ENCODE measurements at places on chromosomes 4 and X. TPM values are rescaled to one million over a fixed set of nuclear protein-coding genes. Genes with fewer than 3 reads are reported as not detected.

DNA sequence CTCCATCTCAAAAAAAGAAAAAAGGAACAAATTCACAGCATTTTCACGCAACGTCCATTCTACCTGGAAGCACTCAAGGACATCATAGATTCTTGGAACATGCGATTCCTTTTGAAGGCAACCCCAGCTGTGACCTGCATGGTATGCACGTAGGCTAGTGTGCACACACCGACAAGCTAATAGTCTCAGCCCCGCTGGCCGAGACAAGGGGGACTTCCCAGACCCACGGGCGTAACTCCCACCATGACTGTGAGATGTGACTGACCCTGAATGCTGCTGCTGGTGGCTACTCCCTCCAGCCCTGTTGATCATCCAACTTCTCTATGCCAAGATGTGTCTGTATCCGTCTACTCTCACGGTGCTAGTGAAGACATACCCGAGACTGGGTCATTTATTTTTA is 78.3 kb downstream of the CRLF2 start:
- H3K27me3 ChIP-seq: no peaks in the 10 kb centered on the region
- no peak overlapping the region for H3K4me3 ChIP-seq
- H3K36me3 ChIP-seq: no peaks in the 10 kb centered on the region
- no peak overlapping the region for H3K27ac ChIP-seq

DNA sequence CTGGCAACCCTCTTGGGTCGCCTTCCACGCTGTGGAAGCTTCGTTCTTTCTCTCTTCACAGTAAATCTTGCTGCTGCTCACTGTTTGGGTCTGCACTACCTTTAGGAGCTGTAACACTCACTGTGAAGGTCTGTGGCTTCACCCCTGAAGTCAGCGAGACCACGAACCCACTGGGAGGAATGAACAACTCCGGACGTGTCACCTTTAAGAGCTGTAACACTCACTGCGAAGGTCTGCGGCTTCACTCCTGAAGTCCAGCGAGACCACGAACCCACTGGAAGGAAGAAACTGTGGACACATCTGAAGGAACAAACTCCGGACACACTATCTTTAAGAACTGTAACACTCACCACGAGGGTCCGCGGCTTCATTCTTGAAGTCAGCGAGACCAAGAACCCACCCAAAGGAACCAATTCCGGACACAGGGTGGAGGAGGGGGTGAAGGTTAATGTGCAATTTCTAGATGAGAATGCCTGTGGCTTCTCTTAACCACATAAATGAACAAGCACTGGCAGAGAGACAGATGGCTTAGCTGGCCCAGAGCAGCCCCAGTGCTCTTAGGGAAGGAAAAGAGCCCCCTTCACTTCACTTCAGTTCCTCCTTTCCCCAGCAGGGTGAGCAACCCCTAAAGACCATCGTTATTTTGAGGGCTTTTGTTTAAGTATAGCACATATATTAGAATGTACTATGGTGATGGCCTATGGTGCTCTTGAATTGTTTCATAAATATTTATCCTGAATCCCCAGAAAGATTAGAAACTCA is 73.0 kb downstream of the LUZP4 start:
- no peak overlapping the region for H3K27ac ChIP-seq
- no peaks in the 10 kb centered on the region for H3K36me3 ChIP-seq
- no peaks in the 10 kb centered on the region for H3K27me3 ChIP-seq
- H3K4me1 ChIP-seq: peaks cover 2% of the 10 kb centered on the region

DNA sequence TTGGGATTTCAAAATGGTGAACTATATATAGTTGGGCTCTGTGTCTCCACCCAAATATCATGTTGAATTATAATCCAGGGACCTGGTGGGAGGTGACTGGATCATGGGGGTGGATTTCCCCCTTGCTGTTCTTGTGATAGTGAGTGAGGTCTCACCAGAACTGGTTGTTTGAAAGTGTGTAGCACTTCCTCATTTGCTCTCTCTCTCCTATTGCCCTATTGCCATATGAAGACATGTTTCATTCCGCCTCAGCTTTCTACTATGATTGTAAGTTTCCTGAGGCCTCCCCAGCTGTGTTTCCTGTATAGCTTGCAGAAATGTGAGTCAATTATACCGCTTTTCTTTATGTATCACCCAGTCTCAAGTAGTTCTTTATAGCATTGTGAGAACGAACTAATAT is 545.6 kb downstream of the TRAM1L1 start:
- no peak overlapping the region for H3K27ac ChIP-seq
- no peak overlapping the region for H3K4me3 ChIP-seq
- no peaks in the 10 kb centered on the region for H3K4me1 ChIP-seq
- H3K27me3 ChIP-seq: no peaks in the 10 kb centered on the region
- no peaks in the 10 kb centered on the region for H3K36me3 ChIP-seq

DNA sequence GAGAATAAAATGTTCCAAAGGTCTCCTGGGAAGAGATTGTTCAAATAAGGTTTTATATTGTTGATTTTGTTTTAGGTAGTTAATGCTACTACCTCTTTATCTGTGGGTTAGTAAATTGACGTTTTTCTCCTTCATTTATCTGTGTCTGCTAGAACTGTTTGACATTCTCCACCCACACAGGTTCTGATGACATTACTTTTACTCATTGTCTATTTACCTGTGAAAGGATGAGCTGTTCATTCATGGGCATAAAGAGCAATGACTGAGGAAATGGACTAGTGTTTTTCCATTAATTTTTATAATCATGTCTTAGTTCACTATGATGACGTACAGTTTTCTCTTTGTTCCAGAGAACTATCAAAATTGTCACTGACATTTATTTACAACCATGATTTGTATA is 75.6 kb downstream of the CPE start:
- DNase-seq: no peak
- no peaks in the 10 kb centered on the region for H3K36me3 ChIP-seq
- no peak overlapping the region for H3K27ac ChIP-seq
- no peak overlapping the region for H3K4me3 ChIP-seq
- no peaks in the 10 kb centered on the region for H3K27me3 ChIP-seq

GRCh38 chr4:155959417-155959816 is 5.8 kb upstream of the CTSO start:
- no peaks in the 10 kb centered on the region for H3K27me3 ChIP-seq
- H3K4me3 ChIP-seq: no peak overlapping the region
- no peak overlapping the region for H3K27ac ChIP-seq
- H3K36me3 ChIP-seq: no peaks in the 10 kb centered on the region
- H3K4me1 ChIP-seq: no peaks in the 10 kb centered on the region

Gene NLGN4X
- polyA plus RNA-seq: 29.4 TPM

- H3K27me3 ChIP-seq: no peaks in the 10 kb centered on the region
- no peaks in the 10 kb centered on the region for H3K36me3 ChIP-seq
- DNase-seq: no peak
Measured at GRCh38 chrX:110341189-110342035, 17.2 kb upstream of the RTL9 start.

DNA sequence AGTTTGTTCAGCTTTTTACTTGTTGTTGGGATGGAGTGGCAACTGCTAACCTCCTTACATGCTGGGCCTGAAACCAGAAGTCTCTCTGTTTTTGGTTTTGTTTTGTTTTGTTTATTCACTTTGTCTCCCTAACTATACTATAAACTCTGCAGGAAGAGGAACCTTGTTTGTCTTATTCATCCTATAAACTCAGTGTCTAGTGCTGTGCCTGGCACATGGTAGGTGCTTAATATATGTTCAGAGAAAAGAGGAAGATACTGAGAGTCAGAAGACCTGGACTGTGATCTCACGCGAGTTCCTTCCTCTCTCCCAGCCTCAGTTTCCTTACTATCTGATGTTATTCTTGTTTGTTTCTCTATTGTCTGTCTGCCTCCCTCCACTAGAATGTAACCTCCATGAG is 71.3 kb downstream of the PRPS1 start:
- H3K4me1 ChIP-seq: peaks cover 7% of the 10 kb centered on the region
- DNase-seq: peak; percentile 1
- H3K36me3 ChIP-seq: no peaks in the 10 kb centered on the region
- no peak overlapping the region for H3K4me3 ChIP-seq
- H3K27ac ChIP-seq: peak overlapping the region; percentile 46
- no peaks in the 10 kb centered on the region for H3K27me3 ChIP-seq

Gene TLL1
- 0.51 TPM for polyA plus RNA-seq

Gene PRSS12
- 5.9 TPM for polyA plus RNA-seq

Gene CTAG1A
- polyA plus RNA-seq: 0.12 TPM

DNA sequence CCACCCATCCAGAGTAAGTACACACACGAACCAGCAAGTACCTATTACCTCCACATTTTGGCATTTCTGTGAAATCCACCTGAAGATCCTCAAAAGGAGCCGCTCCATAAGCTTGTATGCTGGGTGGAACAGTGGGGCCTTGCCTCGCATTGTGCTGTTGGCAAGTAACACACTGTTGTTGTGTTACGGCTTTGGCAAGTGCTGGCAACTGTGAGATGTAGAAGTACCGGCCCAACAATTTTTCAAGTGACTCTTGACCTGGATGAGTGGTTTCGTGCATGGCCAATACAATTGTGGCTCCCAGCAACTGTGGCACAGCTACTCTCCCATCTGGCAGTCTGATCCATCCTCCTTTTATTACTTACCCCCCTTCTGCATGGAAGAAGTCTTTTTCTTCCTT is 128.7 kb downstream of the CCNB3 start:
- DNase-seq: no peak
- no peaks in the 10 kb centered on the region for H3K4me1 ChIP-seq
- no peaks in the 10 kb centered on the region for H3K36me3 ChIP-seq
- H3K27ac ChIP-seq: no peak overlapping the region

Gene IL21
- polyA plus RNA-seq: not detected

GRCh38 chr4:44553180-44553579 is 98.2 kb downstream of the YIPF7 start:
- no peaks in the 10 kb centered on the region for H3K27me3 ChIP-seq
- no peak for DNase-seq
- H3K27ac ChIP-seq: no peak overlapping the region
- H3K4me1 ChIP-seq: no peaks in the 10 kb centered on the region

GRCh38 chr4:2330091-2331042 is 68.5 kb upstream of the MXD4 start:
- DNase-seq: no peak
- H3K27me3 ChIP-seq: no peaks in the 10 kb centered on the region
- no peak overlapping the region for H3K27ac ChIP-seq
- no peaks in the 10 kb centered on the region for H3K36me3 ChIP-seq
- no peak overlapping the region for H3K4me3 ChIP-seq

GRCh38 chr4:48665555-48666186 is 114.4 kb downstream of the FRYL start:
- no peak overlapping the region for H3K27ac ChIP-seq
- no peak overlapping the region for H3K4me3 ChIP-seq
- H3K27me3 ChIP-seq: no peaks in the 10 kb centered on the region
- no peak for DNase-seq

DNA sequence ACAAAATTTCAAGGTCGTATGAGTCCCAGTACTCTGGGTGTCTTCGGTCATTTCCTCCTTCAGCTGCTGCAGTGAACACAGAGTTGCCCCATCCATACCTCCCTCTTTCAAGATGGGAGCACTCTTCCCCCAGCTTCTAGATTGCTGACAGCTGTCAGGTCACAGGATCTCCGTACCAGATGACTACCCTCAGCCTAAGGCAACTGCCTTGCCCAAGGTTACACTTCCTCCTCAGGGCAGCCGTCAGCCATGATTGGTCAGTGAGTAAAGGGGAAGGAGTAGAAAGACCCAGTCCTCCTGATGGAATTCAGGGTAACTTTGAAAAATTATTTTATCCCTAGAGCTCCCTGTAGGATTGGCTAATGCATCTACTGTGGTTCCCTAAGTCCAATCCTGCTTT is 81.6 kb downstream of the NAF1 start:
- no peak overlapping the region for H3K27ac ChIP-seq
- H3K4me3 ChIP-seq: no peak overlapping the region
- H3K4me1 ChIP-seq: no peaks in the 10 kb centered on the region

Gene FGF2
- 9.4 TPM for polyA plus RNA-seq

Gene BMP3
- 7.8 TPM for polyA plus RNA-seq

Gene ZMAT1
- 9.7 TPM for polyA plus RNA-seq

Gene APOO
- 8.8 TPM for polyA plus RNA-seq
